OCI-LY7 (cell line): ENCODE measurements at places on chromosomes 12 and 14. TPM values are rescaled to one million over a fixed set of nuclear protein-coding genes. Genes with fewer than 3 reads are reported as not detected.

DNA sequence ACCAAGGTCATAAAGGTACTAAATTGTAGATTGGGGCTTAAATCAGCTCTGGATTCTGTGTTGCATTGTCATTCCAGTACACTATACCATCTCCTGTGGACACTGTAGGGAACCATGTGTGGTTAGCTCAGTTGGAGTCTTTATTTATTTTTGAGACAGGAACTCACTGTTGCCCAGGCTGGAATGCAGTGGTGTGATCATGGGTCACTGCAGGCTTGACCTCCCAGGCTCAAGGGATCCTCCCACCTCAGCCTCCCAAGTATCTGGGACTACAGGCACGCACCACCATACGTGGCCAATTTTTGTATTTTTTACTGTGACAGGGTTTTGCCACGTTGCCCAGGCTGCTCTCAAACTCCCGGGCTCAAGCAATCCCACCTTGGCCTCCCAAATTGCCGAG lies 6.7 kb downstream of the PAPOLA start:
- DNase-seq, result no peak

DNA sequence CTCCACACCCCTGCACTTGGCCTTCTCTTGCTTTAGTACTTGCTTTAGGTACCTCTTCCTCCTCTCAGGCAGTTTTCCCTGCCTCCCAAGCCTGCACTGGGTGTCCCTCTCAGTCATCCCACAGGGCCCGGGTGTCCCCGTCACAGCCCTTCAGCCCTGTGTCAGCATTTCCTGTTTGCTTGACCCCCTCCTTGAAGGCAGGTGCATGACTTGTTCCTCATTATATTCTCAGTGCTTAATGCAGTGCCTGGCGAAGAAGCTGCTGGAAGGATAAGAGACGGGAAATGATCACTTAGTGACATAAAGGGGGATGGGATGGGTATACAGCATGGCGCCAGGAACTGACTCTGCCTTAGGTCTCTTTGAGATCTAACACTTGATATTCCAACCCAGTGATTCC lies 61.5 kb downstream of the IQSEC3 start:
- DNase-seq, result peak; percentile 77

GRCh38 chr14:62117010-62117750 lies 355.0 kb downstream of the SNAPC1 start:
- peak; percentile 74 for DNase-seq

GRCh38 chr14:75523771-75524171 lies 1.5 kb downstream of the BATF start:
- no peak for DNase-seq

GRCh38 chr14:65821224-65821753 lies 408.8 kb downstream of the FUT8 start:
- DNase-seq, result no peak

DNA sequence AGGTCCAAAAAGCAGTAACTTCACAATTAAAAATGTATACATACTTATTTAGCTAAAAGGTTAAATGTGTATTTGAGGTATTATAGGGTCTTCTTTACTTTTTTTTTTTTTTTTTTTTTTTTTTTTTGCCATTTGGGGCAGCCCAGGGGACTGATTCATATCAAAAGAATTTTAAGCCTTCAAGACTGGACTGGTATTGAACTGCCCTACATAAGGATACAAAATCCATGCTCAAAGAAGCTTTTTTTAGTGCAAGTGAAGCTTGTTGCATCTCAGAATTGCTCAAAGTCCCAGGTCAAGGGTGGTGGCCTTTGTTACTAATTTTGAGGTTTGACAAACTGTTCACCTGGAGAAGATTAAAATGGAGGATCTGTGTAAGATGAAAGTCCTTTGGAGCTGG lies 124.0 kb downstream of the APAF1 start:
- DNase-seq, result no peak

GRCh38 chr14:61868846-61869245 lies 106.6 kb downstream of the SNAPC1 start:
- DNase-seq, result no peak

- DNase-seq, result no peak
Measured at GRCh38 chr12:89750389-89751351, 42.0 kb upstream of the ATP2B1 start.

- DNase-seq, result no peak
Measured at GRCh38 chr14:101600336-101600890, 39.1 kb downstream of the DIO3 start.

DNA sequence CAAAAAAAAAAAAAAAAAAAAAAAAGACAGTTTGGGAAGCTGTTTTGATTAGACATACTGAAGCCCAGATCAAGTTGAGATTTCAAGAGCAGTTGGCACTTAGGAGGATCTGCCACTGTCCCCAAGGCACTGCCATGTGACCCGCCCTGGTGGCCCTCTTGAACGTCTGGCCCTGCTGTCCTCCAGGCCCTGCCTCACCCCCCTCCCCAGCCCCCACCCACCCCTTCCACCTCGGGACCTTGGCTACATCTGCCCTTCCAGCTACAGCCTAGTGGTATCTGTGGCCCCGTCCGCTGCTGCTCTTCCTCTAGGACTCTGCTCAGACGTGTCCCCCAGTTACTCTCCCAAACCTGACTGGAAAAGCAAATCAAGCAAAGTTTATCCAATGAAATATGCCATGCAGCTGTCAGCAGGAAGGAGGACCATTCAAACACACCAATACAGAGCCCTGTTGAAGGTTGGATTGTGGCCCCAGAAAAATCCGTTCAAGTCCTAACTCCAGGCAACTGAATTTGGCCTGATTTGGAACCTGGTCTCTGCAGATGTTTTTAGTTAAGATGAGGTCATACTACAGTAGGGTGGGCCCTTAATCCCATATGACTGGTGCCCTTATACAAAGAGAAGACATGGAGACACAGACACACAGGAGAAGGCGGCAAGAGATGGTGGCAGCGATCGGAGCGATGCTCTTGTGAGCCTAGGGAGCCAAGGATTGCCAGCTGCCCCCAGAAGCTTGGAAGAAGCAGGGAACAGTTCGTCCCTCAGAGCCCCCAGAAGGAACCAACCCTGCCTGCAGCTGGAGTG lies 17.7 kb downstream of the SLC25A29 start:
- no peak for DNase-seq

The TAMALIN gene
- 0.89 and 1.3 TPM in 2 replicates for total RNA-seq

The TMEM233 gene
- total RNA-seq, result not detected in 2 replicates

The AGAP2 gene
- 26.5 and 28.8 TPM in 2 replicates for total RNA-seq

The RAB15 gene
- not detected in 2 replicates for total RNA-seq

The PLA2G1B gene
- not detected in 2 replicates for total RNA-seq

The SLC7A8 gene
- total RNA-seq, result 6.2 and 11.4 TPM in 2 replicates

The LRTM2 gene
- not detected in 2 replicates for total RNA-seq
